ENCODE measurements at places on chromosomes 6 and 20.

DNA sequence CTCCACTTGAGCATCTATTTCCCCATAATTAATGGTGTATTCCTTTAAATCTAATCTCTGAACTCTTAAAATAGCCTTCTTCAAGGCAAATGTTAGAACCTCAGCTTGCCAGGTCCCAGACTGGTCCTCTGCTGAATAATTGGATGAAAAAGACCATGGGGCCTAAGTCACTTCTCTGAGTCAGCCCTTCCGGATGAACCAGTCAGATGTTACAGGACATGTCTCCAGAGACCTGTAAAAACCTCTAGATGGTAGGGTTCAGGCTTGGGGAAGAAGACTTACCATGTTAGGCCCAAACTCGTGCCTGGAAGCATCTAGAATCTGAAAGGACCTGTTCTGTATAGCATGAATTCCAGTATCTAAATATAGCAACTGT, 97.3 kb downstream of the CDKAL1 start:
- DNase-seq: peak; percentile 6

DNA sequence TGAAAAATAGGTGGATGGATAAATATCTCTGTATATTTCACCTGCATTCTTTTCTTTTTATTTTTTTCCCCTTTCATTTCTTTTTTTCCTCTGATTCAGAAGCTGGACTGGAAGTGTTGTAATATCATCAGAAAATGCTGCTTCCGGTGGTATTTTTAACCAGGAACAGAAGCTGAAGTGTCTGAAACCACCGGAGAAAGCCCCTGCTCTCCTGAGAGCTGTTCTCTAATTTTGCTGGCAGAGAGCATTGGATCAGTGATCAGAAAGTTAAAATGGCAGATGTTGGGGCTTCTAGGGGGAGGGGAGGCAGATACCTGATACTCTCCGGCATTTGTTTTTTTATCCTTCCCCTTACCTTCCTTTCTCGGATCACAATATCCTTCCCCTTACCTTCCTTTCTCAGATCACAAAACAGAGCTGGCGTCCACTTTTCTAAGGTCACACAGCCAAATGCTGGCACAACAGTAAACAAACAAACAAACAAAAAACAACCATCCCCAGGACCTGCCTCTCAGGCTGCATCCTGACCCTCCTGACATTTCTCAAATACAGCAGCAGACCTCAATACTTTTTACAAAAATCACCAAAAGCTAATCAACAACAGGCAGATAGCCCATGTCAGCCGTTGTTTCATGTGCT, 143.2 kb upstream of the ZNF217 start:
- peak; percentile 48 for DNase-seq

DNA sequence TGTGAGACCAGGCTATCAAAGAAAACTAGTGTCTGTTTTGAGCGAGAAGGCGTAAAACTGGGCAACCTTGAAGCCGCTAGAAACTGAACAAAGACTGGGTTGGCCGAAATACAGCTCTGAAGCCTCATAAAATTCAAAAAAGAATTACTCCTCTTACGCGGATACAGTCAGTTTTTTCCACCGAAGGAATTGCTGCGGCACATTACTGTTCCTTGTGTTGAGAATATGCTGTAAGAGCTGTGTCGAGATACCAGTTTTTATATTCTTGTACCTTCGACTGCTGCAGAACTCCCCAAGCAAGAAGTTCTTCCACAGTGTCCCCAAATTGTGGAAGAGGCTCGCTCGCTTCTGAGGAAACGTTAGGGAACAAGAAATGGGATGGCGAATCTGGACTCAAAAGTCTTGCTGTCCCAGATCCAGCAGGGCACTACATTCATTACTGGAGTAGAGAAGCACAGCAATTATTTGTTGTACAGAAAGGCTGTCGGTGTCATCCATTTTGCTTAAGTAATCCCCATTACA, 523 bp upstream of the COX7A2 start:
- DNase-seq: peak; percentile 17

- DNase-seq: no peak
Observed at GRCh38 chr6:42147138-42147562, 4.7 kb upstream of the C6orf132 start.

DNA sequence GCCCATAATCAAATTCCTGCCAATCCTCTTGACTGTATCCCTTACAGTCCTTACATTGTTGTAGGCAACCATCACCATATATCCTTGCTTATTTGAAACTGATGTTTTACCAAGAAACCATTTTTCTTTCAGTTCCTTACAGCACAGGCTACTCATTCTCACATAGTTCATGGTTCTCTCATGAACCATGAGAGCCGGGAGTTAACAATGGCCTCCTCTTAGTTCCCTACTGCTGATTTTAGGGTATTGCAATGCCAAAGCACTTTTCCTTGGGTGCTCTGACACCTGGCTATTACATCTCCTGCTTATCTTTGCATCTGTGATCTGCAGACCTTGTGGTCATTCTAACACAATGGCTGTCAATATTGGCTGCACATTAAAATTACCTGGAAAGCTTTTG, 133.4 kb downstream of the MYB start:
- no peak for DNase-seq

All from Daoy (cell line).